ENCODE measurements at places on chromosomes 7 and 10. TPM values are rescaled to one million over a fixed set of nuclear protein-coding genes. Genes with fewer than 3 reads are reported as not detected.

MEOX2 gene
- 0.50 TPM for total RNA-seq

CH25H gene
- 8.2 TPM for total RNA-seq

CAMK2B gene
- total RNA-seq: 0.26 TPM

AKR1C8 gene
- total RNA-seq: not detected

TLX1 gene
- not detected for total RNA-seq

FOXK1 gene
- total RNA-seq: 26.9 TPM

PLXNA4 gene
- total RNA-seq: 1.2 TPM

Data from fibroblast of lung (primary cell).